CD4-positive, alpha-beta T cell treated with Interferon gamma for 1 hour (primary cell): ENCODE measurements at places on chromosomes 16 and 17.

DNA sequence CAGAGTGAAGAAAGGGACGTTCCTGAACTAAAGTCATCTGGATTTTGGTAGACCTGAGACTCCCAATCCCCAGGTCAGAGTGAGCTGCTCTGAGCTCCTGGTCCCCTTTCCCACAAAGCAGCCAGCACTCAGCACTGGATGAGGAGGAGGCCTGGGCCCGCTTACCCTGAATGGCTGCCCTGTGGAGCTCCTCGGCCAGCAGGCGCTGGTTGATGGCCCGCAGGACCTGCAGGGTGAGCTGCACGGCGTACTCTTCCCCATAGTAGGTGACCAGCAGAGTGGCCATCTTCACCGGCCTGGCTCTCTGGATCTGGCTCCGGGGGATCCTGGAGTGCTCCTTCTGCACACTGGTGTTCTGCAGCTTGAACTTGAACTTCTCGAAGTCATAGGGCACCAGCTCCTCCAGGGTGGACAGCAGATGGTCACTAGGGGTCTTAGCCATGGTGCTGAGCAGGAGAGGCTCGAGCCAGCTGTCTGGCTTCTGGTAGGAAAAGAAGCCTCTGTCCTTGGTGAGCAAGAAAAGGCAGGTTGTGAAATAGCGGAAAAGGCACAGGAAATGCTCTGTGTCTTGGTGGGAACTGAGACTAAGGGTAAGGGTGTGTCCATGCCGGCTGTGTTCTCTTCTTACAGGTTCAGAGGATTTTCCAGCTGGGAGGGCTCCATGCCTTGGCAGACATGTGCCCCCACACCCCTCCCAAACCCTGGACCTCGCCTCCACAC is at the start of gene MEFV:
MEFV (minus strand) TSS at position 488 of the 720 bp plus-strand sequence; CDS start at position 442, 46 bp downstream.
- peak; percentile 54 for DNase-seq

GRCh38 chr17:81991684-81992305 is 14.4 kb downstream of the ASPSCR1 start:
- DNase-seq: no peak

DNA sequence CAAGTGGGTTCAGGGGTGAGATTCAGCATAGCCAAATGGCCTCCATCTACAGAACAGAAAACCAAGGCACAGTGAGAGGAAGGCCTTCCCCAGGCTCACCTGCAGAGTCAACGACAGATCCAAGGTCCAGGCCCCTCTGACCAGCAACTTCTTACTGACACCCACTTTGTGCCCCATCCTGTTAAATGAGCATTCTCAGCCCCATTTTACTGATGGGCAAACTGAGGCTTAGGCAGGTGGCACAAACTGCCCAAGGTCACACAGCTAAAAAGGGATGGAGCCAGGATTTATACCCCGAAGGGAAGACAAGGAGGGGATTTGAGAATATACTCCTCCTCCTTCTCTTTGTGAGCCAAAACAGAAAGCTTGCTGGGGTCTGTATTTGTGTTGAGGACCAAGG is 9.3 kb downstream of the SBK1 start:
- DNase-seq: no peak

- no peak for DNase-seq
These were observed 2.3 kb downstream of the ALDH3A2 start for GRCh38 chr17:19650826-19651225.

DNA sequence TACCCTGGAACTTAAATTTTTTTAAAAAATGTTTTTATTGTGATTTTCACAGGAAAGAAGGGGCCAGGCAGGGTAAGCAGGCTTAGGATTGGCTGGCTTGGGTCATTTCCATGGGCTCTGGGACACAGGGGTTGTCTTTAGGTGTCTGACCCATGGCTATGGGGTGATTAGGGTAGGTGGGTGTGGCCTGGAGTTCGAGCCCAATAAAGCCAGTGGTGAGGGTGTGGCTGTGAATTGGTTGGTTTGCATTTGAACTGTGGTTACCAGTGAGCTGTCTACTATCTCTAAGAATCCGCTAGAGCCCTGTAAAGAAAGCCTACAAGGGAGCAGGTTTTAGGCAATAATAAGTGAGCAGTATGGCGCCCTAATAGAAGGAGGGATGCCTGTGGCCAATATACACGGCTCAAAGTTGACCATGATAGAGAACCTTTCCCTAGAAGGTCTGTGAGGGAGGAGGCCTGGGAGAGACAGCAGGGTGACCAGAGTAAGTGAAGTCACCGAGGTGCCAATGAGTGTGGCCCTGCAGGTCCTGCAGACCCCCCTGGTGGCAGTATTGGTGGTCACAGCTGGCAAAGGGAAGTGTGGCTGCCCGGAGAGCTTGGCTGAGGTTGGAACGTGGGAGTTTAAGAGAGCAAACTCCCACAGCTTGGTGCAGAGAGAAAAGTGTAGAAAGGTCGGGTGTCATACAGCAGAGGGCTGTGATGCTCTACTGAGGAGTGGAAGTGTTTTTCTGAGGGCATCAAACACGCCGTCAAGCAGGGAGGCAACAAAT is 454.0 kb downstream of the WWOX start:
- DNase-seq: no peak

DNA sequence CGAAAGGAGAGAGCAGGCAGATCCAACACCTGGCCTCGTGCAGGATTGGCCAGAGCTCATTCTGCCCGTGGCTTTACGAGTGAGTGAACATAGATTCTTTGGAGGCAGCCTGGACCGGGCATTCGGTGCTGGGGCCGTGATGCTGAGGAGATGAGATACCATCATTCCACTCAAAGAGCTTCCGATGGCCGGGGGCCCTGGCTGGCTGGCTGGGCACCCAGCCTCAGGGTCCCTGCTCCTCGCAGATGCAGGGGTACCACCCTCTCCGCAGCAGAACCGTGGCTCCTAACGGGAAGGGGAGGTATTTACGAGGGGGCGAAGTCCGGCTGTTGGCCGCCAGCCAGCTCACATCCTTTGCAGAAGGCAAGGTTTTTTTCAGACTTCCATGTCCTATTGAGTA is 66.1 kb upstream of the FOXF1 start:
- DNase-seq: no peak

DNA sequence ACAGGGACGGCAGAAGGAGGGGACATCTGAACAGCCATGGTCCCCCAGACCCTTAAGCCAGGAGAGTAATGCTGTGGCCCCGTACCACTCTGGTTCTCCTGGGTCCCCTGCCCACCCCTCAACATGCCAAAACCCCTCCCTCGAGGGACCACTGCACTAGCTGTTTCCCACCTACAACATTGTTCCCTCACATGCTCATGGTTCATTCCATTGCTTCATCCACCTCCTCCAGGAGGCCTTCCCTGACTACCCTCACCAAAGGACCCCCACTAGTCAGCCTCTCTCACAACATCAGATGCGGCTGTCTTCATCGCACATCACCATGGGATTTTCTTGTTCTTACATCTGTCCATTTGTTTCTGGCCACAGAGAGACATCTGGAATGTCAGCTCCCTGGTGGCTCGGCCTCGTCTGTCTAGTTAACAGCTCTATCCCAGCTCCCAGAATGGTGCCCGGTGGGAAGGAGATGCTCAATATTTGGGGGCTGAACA is 1.7 kb downstream of the DOK4 start:
- no peak for DNase-seq

DNA sequence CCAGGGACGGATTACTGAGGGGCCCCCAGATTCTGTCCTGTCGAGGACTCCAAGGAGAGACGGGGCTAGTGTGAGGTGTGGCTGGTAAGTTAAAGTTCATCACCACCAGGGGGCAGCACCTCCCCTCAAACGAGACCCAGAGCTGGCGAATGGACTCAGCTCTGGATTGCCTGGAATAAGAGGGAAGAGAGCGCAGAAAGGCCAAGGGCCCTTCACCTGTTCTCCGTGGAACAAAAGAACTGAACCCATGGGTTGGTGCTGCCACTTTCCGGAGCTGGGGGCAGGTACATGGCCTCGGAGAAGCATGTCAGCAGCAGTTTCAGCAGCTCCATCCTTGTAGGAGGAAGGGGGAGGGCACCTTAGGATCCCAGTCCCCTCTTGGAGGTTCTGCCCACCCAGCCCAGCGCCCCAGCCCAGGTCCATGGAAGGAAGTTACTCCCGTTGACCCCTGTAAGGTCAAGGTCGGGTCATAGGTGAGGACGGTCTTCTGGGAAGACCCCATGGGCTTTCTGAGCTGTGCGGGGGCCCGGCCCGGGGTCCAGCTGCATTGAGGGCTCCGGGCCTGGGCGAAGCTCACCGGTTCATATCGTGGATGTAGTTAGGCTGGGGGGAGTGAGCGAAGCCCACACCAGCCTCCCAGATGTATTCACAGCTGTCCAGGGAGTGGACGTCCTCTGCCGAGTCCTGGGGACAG is 10.8 kb downstream of the HID1 start:
- DNase-seq: peak; percentile 76

DNA sequence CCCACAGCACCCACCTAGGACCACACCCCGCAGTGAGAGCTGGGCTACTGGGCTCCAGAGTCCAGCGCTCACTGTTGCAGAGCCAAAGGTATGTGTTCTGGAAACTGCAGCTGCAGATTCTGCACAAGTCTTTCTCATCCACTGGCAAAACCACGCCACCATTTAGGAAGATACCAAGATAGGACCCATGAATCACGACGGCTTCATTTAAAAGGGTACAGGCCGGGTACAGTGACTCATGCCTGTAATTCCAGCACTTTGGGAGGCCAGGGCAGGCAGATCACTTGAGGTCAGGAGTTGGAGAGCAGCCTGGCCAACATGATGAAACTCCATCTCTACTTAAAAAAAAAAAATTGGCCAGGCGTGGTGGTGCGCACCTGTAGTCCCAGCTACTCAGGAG is 18.8 kb downstream of the FOXF1 start:
- no peak for DNase-seq

DNA sequence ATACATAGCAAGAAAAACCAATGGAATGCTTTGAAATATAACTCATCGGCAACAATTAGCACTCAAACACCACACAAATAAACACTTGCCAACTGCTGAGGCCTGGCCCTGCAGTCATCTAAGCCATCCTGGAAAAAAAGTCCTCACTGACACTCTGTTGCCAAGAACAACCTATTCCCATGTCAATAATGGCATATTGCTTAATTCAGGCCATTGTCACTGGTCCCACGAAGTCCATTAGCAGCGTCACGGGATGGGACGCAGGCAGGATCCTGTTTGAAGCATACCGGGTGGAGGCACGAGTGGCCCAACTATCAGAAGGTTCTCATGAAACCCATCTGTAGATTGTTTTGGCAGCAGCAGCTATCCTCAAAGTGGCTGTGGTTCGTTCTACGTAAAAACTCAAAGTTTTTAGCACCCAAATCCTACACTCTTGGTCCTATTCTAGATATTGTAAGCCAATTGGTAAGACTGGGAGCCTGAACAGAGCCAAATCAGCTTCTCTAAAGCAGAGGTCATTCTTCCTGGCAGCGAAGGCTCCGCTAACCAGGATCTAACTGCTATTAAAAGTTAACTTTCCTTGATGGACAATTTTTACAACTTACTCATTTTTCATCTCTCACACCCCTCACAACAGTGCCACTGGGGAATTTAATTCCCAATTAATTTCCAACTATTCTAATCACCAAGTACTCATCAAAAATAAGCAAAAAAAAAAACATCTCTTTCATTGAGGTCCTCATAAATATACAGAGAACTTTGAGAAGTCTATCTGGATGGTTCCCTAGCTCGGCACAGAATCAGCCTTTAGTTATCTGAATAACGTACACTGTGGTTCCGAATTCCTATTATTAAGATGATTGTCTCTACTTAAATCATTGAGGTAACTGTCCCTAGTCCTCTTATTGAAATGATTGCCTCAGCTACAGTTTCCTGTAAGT is 91.5 kb downstream of the ZFHX3 start:
- no peak for DNase-seq

GRCh38 chr17:15947271-15947670 is 2.3 kb downstream of the ADORA2B start:
- DNase-seq: no peak

- no peak for DNase-seq
These were observed 12.1 kb downstream of the UBN1 start for GRCh38 chr16:4859190-4859899.

- no peak for DNase-seq
These were observed 109.8 kb downstream of the CDK5R1 start for GRCh38 chr17:32596628-32597027.

- no peak for DNase-seq
These were observed 7.9 kb upstream of the MSL1 start for GRCh38 chr17:40113907-40114245.

DNA sequence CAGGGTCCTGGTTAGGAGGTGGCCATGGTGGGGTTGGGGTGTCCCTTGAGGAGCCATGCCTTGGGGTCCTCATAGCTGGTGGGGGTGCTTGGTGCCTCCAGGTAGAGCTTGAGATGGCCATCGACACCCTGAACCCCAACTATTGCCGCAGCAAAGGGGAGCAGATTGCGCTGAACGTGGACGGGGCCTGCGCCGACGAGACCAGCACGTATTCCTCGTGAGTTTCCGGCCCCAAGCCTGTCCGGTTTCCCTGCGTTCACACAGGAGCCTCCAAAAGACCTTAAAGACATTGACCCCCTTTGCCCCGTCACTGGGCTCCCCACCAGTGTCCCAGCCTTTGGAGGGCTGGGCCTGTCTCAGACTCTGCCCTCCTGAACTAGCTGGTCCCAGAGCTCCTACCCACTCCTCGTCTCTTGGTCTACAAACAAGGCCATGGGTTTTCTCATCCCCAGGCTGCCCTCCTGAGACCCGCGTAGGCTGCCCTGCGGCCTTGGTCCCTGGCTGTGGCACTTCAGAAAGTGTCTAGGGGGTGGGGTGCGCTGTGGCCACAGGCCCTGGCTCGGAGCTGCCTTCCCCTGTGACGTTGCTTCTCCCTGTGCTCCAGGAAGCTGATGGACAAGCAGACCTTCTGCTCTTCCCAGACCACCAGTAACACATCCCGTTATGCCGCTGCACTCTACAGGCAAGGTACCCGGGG is 11.8 kb downstream of the POLR3E start:
- no peak for DNase-seq

DNA sequence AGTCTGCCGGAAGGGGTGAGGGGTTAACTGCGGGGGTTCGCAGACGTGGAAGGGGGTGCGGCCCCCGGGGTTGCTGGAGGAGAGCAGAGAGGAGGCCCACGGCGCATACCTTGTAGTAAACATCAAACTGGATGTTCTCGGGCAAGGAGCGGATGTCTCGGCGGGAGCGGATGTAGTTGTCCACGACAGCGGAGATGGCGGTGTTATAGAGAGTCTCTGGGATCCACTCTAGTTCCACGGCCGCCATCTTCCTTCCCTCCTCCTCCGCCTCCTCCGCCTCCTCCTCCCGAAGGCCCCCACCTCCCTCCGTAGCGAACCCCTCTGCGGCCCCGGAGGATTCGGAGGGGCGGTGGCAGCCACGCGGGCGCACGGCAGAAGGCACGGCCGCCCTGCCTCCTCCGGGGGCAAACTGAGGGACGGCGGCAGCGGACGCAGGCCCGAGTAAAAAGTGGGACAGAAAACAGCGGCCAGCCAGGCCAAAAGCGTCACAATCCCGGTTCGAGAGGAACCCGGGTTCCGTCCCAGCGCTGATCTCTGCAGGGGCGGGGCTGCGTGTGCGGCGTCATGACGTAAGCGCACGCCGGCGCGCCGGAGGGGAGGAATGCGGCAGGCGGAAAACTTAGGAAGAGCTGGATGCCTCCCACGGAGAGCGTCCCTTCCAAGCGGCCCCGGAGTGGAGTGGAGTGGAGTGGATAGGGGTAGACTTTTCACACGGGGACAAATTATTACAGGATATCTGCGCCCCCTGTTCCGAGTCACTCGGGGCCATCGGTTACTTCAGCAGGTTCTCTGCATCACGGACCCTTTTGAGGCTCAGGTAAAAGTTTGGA is at the start of gene APPBP2:
APPBP2 (minus strand) TSS at position 558 of the 830 bp plus-strand sequence; CDS start at position 247, 311 bp downstream.
- peak; percentile 68 for DNase-seq

- no peak for DNase-seq
These were observed 23.9 kb downstream of the C17orf75 start for GRCh38 chr17:32318071-32318470.
